ENCODE measurements at places on chromosomes 1 and 21.

GRCh38 chr1:215243345-215244054, 161.0 kb downstream of the KCNK2 start:
- no peak for DNase-seq

DNA sequence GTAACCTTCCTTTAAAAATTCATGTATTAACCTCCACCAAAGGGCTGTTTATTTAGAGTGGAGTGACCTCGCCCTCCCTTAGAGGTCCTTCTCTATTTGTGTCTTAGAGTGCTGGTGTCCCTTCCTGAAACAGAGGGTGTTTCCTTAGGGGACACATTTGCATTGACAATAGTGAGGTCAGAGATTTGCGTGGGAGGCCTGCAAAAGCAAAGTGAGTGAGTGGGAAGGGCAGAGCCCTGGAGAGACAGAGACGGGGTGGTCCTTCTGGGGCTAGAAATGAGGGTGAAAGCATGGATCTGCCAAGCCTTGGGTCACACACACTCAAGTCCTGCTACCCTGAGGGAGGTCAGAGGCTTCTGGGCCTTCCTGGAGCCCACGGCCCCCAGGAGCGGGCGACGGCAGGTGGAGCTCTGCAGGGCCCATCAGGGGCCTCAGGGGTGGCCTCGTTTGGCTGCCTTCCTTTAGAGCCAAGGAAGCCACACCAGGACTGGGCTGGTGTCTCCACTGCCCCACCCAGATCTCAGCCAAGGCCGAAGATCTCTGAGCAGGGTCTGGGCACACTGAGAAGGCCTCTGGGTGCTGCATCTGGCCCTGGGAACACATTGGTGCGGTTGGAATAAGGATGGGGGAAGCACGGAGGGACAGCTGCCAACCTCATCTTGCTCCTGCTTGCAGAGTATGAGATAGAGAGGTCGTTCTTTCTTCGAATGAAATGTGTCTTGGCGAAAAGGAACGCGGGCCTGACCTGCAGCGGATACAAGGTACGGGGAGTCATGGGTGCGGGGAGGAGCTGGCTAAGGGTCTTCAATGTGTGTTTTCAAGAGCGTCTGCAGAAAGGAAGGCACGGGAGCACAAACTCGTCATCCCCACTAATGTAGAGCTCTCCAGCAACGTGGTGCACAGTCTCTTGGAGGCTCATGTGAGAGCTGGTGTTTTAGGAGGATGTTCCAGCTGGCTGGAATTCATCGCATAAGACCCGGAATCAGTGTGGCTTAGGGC, 23.8 kb downstream of the SIM2 start:
- no peak for DNase-seq

GRCh38 chr21:33770542-33770941, 128.2 kb downstream of the ITSN1 start:
- no peak for DNase-seq

DNA sequence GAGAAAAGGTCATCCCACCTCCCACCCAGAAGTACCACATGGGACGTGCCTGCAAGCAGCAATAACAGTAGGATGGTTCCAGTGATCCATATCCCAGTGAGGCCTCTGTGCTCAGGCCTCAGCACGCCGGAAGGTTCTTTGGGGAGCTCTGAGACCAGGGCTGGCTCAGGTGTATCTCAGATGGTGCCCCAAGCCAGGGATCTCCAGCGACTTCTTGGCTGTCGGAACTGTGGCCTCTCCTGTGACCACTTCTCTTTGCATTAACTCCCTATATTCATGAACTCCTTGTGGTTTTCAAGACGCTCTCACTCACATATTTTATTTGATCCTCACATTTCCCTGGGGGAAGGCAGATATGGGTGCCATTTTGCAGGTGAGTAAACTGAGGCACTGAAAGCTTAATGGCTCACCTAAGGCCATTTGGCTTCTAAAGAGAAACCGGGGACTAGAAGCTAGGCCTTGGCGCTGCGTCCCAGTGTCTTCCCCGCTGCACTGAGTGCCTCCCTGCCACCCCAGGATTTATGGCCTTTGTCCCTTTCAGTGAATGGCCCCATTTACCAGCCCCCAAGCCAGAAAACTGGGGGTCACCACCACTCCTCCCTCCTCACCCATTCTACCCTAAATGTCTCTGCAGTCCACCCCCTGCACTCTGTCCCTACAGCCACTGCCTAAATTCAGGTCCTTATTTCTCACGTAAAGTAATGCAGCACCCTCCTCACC, 101.9 kb downstream of the CCDC185 start:
- DNase-seq: no peak

GRCh38 chr21:38950435-38951094, 144.8 kb downstream of the ETS2 start:
- DNase-seq: no peak

- no peak for DNase-seq
These were observed 79.4 kb downstream of the ERICH3 start for GRCh38 chr1:74593887-74594866.

Data from GM04504 (cell line).